Cortex of kidney (tissue), 1 donor: ENCODE measurements at places on chromosomes 13 and 19.

DNA sequence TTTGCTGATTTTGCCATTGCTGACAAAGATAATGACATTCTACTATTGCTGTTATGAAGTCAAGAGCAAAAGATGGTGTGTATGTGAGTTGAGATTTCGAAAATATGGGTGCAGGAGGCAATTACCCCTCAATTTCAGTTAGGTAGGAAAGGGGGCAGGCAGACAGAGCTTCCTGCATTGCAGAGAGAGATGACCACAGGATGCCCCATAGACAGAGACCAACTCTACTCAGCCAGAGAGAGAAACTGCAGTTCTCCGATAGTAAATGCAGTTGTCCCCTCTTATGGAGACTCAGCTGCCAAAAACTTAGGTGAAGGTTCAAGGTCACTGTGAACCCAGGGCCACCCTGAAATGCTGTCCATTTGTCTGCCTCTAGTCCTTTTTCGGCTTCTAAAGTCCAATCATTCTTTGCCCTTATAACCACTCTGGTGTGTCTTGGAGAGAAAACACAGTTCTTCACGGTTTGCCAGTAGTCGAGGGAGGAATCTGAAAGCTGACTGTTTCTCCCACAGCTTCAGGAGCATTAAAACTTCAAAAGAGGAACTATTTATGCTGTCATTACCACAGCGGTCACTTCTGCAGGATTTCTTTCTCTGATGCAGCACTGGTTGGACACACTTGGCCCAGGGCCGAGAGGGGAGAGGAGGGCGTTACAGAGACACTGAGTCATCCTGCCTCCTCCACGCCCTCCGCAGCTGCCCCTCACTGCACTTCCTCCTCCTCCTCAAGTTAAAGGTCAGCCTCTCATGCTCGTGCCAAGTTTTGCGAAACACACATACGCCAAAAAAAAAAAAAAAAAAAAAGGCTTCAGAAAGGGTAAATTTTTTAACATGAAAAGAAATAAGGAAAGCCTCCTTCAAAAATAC, 264.3 kb downstream of the FOXO1 start:
- no peak for DNase-seq

- no peak for DNase-seq
Measured at GRCh38 chr19:813219-814151, 8.3 kb downstream of the PLPPR3 start.

- DNase-seq = no peak
Measured at GRCh38 chr13:75418997-75419396, 63.0 kb downstream of the TBC1D4 start.

- no peak for DNase-seq
Measured at GRCh38 chr13:71589032-71589431, 278.0 kb downstream of the DACH1 start.
